ENCODE measurements at places on chromosomes 11 and 22.

DNA sequence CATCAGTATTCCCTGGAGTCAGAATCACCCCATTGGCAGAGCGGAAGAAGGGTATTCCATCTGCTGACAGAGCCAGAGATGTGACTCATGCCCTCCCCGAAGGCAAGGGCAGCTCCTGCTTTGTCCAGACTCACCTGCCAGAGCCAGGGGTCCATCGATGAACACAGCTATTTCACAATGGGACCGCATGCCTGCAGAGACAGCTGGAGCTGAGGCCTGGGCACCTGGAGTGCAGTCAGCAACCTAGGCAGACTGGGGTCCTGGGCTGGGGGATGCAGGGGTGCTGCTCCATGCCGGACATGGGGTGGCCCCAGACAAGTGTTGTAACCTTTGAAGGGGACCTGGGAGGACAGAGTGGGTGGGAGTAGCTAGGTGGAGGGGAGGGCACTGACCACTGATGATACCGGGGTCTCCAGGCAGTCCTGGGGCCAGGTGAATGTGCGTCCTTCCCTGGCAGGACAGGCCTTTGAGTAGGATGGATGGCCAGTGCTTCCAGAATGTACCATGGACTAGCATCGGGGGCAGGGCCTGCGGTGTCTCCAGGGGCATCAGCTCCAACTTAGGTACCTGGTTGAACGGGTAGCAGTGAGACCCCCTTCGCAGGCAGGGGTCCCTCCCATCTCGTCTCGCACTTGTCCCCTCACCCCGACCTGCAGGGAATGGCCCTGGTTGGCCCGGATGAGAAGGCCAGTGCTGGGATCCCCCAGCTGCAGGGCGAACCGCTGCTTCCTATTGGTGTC, 1.7 kb downstream of the TRPT1 start:
- DNase-seq, result no peak

GRCh38 chr11:72738199-72739141, 13.7 kb downstream of the ARAP1 start:
- no peak for DNase-seq

DNA sequence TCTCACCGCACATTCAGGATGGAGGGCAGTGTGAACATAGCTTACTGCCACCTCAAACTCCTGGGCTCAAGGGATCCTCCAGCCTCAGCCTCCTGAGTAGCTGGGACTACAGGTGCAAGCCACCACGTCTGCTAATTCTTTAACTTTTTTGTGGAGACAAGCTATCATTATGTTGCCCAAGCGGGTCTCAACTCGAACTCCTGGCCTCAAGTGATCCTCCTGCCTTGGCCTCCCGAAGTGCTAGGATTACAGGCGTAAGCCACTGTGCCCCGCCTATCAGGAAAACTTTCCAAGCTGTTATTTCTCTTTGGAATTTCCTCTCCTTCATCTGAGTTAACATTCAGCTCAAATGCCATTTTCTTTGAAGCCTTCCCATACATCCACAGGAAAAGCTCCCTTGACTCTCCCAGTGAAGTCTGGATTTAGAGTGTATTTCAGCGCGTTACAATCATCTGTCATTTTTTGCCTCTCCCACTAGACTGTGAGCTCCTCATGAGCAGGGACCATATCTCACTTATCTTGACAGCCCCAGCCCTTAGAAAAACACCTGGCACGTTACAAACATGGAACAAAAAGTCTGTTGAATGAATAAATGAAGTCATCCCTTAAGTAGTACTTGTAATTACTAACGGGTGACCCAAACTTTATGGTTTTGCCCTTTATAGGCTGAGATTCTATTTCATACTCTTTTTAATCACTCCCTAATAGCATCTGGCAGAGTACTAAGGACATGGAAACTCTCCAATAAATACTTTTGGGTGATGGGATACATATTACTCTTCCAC, 2.2 kb downstream of the MRTFA start:
- no peak for DNase-seq

DNA sequence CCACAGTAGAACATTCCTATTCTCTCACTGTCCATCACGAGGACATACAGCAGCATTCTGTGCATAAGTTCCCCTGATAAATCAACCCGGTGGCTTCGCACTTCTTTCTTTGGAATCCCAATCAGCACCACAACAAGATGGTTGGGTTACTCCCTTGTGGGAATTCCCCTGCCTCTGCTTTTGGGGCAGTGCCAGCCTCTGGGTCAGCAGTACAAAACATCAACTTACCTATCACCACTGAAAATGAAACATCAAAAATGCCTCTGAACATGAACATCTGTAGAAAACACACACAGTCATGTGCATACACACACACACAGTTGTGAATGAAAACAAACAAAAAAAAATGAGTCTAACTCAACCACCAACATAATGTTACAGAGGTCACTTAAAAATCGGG, 79.3 kb downstream of the KCNA4 start:
- no peak for DNase-seq

DNA sequence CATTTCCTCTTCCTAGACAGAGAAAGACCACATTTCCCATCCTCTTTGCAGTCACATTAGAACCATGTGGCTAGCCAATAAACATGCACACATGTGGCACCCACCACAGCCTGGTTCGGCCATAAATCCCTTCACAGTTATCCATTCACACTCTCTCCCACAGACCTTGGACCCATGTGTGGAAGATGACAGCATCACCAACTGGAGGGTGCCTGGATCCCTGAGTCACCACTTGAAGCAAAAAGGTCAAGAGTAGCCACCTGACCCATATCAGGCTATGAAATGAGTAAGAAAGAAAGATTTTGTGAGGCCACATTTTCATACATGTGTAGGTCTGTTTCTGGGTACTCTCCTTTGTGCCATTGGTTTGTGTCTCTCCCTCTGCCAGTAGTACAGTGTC, 9.0 kb upstream of the TMEM121B start:
- no peak for DNase-seq

GRCh38 chr22:33038131-33038772, 19.9 kb downstream of the SYN3 start:
- no peak for DNase-seq

- DNase-seq, result no peak
Observed at GRCh38 chr11:110314366-110315095, 18.1 kb upstream of the RDX start.

DNA sequence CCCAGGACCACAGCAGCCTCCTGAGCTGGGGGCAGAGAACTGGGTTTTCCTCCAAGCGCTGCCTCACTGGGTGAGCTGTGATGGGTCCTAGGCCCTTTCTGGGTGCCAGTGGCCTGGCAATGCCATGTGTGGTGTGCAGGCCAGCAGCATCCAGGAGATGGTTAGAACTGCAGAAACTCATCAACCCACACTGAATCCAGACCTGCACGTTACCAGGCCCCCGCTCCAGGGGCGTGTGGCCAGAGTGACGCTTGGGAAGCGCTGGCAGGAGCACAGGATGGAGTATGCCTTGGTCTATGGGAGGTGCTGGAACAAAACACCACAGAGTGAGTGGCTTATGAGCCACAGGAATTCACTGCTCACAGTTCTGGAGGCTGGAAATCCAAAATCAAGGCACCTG, 97.0 kb downstream of the MN1 start:
- DNase-seq, result no peak

DNA sequence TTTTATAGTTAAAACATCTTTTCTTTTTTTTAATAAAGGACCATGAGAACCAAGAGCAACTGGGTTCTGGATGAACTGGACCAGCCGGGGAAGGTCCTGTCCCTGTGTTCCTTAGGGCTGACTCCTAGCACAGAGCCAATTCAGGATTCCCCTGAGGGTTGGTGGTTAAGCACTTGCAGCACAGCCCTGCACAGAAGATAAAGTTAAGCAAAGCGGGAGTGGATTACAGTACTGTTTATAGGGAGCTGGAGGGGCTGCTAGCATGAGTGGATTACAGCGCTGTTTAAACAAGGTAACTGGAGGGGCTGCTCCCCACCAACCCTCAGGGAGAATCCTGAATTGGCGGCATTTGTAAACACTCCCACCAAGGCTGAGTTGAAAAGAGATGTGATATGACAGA, 90.6 kb downstream of the CELSR1 start:
- DNase-seq, result no peak

- DNase-seq, result peak; percentile 88
Observed at GRCh38 chr11:126146454-126147192, 64.8 kb downstream of the RPUSD4 start.

- no peak for DNase-seq
Observed at GRCh38 chr11:63770763-63771162, 2.2 kb upstream of the ZFTA start.

DNA sequence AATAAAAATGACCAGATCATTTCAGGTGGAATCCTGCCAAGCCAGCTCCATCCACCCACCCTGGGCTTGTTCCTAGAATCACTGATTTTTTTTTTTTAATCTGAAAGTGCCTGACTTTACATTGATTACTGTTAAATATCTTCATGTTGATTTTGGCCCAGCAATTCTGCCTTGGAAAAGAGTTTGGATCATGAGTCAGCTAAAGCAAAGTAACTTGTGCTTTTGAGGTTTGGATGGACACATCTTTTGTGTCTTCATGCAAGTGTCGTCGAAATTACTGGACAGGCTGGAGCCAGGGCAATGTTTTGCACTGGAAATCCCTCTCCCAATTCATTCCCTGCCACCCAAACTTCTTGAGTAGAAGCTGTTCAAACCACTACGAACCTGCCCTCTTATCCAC, 164.0 kb upstream of the SYT13 start:
- no peak for DNase-seq

GRCh38 chr22:25628494-25628893, 64.0 kb downstream of the GRK3 start:
- no peak for DNase-seq

DNA sequence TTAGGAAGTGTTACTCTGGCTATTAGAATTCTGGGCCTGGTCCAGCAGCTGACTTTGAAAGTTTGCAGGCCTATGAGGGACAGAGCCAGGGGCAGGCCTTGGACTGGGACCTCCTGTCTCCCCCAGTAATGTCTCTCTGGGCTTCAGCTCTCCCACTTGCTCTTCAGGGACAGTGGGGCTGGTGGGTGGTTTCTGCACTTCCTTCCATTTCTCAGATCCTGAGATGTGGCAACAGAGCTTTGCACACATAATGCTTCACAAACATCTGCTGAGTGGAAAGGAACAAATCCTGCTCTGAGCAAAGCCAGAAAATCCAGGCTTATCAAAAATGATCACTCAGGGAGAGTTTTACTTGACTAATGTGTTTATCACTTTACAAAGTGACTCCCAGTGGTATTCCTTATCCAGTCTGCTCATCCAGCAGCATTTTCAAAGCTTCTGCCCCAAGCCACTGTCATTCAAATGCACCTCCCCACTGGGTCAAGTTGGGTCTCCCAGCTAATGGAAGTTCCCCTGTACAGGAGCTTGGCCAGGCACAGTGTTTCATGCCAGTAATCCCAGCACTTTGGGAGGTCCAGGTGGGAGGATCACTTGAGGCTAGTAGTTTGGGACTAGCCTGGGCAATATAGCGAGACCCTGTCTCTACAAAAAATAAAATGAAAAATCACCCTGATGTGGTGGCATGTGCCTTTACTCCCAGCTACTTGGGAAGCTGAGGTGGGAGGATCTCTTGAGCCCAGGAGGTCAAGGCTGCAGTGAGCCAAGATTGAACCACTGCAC, 13.5 kb upstream of the OSBP2 start:
- DNase-seq, result no peak

GRCh38 chr11:69382131-69383128, 88.5 kb downstream of the MYEOV start:
- peak; percentile 15 for DNase-seq

GRCh38 chr11:28338371-28338770, 230.2 kb downstream of the METTL15 start:
- DNase-seq, result no peak

DNA sequence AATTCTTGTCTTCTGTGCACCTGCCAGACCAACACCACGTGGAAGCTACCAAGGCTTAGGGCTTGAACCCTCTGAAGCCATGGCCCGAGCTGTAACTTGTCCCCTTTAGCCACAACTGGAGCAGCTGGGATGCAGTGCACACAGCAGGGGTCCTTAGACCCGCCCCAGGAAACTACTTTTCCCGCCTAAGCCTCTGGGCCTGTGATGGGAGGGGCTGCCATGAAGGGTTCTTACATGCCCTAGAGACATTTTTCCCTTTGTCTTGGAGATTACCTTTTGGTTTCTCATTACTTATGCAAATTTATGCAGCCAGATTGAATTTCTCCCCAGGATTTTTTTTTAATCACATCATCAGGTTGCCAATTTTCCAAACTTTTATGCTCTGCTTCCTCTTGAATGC, 9.7 kb downstream of the PATE3 start:
- DNase-seq, result no peak

DNA sequence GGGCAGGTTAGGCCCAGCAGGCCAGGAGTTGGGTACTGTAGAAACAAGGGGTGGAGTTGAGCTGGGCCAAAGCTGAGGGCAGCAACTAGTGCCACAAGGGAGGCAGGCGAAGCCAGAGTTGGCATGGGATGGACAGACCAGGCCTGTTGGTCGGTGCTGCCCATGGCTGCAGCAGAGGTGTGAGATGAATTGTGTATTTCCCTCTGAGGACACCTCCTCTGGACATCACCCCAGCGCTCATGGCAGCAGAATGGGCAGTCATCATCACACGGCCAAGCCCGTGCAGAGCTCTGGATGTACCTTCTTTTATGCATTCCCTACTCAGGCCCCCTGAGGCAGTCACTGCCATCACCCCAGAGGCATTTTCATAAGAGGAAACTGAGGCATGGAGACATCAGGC, 20.3 kb downstream of the TAB1 start:
- no peak for DNase-seq

- no peak for DNase-seq
Observed at GRCh38 chr11:57551941-57552340, 14.5 kb downstream of the SMTNL1 start.

DNA sequence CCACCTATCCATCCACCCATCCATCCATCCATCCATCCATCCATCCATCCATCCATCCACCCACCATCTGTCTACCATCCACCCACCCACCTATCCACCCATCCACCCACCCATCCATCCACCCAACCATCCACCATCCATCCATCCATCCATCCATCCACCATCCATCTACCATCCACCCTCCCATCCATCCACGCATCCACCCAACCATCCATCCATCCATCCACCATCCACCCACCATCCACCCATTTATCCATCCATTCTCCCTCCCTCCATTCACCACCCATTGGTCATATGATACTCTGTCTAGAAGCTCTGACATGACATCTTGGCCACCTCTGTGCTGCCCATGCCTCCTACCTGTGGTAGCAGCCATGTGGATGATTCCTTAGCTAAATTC, 31.7 kb downstream of the MUC2 start:
- no peak for DNase-seq

DNA sequence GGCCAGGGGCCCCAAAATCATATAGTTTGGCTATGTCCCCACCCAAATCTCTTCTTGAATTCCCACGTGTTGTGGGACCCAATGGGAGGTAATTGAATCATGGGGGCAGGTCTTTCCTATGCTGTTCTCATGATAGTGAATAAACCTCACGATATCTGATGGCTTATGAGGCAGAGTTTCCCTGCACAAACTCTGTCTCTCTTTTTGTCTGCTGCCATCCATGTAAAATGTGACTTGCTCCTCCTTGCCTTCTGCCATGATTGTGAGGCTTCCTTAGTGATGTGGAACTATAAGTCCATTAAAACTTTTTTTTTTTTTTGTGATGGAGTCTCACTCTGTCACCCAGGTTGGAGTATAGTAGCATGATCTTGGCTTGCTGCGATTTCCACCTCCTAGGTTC, 14.4 kb downstream of the DIXDC1 start:
- no peak for DNase-seq

GRCh38 chr11:76667271-76667818, 3.2 kb downstream of the LRRC32 start:
- no peak for DNase-seq

Measured in spinal cord (tissue), 10 donors.